Stimulated activated CD4-positive, alpha-beta T cell treated with anti-CD3 and anti-CD28 coated beads, Interleukin-1b, Interleukin-23, amount 100 ng/mL, for 1 hour (primary cell): ENCODE measurements at places on chromosomes 13 and 19.

DNA sequence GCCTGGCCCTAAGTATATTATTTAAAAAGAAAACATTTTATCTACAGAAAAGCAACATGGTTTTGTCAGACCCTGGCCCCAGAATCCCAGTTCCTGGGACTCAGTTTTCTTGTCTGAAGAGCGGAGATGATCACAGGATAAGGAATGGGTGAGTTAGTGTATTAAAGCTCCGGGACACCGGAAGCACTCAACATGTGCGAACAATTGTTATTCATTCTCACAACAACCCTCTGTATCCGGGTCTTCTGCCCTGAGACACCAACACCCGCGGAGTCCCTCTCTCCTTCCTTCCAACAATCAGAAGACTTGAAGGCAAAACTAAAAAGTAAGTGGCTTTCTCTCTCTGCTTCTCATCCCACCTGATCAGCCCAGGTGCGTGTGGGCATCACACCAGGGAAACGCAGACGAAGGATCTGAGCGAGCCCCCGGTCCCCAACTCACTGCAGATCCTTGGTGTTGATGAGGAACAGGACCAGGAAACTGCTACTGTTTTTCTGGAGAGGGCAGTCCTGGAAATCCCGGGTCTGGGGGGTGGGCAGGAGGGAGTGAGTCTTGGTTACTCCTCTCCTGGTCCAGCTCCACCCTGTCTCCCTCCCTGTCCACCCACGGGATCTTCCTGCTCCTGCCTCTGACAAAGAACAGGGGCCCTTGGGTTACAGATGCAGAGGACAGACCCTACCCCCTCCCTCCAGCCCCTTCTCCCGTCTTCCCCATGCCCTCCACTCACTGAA is 2.0 kb downstream of the GPR108 start:
- DNase-seq = no peak

DNA sequence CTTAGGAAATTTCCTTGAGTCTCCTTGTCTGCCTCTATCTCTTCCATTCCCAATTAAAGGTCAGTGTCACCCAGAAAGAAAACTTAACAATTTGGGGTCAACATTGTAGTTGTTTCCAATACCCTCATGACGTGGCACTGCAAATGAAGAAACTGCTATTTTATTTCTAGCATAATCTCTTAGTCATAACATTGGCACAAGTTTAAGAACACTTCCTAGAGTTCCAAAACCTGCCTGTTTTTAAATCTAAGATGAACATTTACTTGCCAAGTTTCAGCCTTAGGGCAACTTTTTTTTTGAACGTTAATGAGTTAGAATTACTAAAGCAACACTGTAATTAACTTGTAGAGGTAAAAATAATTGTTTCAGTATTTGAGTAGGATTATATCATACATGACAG is 108.0 kb downstream of the LMO7 start:
- no peak for DNase-seq

DNA sequence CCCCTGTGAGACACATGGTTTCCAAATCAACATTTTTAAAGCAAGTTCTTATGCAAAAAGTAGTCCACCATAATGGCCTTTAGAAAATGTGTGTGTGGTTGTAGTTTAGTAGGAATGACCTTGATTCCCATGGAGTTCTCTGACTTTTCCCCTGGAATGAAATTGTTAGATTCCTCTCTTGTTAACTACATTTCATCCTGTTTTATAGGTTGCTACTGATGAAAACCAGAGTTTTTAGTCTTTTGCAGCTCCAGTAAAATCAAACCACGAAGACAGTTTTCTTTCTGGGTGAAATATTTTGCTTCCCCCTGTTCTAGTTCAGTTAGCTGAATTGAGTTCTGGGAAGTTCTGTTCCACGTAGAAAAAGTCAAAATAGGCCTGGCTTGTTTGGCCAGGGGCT is 107.7 kb downstream of the RAB20 start:
- DNase-seq = no peak

DNA sequence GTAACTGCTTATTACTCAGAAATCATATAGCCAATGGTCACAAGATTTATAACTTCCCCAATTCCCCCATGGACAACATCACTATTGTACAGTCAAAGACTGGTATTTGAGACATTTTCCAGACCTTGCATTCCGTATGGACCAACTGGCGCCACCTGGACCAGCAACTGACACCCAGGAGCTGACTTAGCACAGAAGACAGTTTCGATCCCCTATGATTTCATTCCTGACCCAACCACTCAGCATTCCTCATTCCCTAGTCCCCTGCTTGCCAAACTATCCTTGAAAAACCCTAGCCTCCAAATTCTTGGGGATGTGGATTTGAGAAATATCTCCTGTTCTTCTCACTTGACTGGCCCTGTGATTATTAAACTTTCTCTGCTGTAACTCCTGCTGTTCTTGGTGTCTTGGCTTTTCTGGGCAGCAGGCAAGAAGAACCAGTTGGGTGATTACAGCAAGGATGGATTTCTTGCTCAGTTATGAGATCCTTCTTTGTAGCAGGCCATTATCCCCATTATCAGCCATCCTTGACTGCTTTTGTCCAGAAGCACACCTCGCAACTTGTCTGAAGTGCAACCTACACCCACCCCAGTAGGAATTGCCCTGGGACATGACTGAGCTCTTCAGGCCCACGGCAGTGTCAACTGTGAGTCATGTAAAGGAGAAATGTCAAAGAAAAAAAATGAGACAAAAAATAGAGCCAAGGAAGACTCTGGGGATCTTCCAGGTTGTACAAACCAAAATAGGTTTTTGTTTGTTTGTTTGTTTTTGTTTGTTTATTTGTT is 13.7 kb upstream of the MAP3K10 start:
- DNase-seq = no peak

GRCh38 chr13:96398486-96398885 is 308.6 kb downstream of the HS6ST3 start:
- DNase-seq = no peak

GRCh38 chr19:44308011-44308410 is 3.2 kb upstream of the ZNF235 start:
- DNase-seq = no peak

DNA sequence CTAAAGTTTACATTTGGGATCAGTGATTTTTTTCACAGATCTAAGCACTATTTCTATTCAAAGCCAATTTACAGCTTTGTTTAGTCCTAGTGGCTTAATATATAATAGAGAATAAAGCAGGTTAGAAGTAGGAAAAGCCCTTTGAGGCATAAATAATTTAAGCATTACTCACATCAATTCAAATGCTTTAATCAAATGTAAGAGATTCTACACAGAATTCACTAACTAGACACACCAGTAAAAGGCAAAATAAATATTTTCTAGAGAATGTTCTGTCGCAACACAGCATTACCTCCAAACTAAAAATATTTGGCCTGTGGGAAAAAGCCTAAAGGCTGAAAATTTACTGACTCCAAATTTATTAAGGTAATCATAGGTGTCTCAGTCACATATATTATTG is 31.3 kb downstream of the KCTD12 start:
- no peak for DNase-seq

GRCh38 chr19:38182536-38183210 is 41.3 kb downstream of the DPF1 start:
- no peak for DNase-seq

GRCh38 chr13:97120346-97120745 is 101.8 kb upstream of the MBNL2 start:
- no peak for DNase-seq

GRCh38 chr13:112940236-112940635 is 28.8 kb upstream of the MCF2L start:
- no peak for DNase-seq

DNA sequence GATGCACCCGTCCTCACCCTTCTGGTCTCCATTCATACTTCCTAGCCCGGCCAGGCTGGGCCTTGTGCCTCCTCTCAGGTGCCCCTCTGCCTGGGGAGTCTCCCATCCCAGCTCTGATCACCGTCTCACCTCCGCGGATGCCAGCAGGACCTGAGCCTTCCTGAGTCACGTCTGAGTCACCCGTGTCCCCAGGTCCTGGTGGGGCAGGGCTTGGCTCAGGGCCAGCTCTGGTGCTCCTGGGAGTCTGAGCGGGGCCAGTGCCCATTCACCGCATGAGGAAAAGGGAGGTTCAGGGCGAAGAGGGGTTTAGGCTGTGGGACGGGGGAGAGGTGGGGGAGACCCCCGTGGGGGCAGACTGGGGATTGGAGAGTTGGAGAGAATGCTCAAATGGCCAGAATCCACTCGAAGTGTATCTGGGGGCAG is 593 bp downstream of the ATP8B3 start:
- peak; percentile 19 for DNase-seq

DNA sequence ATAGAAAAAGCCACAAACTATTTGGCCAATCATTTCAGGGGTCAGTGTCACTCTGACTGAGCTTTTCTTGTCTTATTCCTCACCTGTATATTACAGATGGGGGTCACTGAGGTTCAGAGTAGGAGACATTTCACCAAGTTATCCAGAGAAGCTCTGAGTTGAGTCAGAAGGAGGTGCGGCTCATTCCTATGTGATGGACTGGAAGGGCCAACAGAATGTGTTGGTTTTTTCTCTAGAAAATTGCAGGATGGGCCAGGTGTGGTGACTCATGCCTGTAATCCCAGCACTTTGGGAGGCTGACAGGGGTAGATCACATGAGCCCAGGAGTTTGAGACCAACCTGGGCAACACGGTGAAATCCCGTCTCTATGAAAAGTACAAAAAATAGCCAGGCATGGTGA is 24.5 kb upstream of the ZNF83 start:
- no peak for DNase-seq

GRCh38 chr13:23673354-23673753 is 103.1 kb downstream of the TNFRSF19 start:
- no peak for DNase-seq

GRCh38 chr19:11626252-11626651 is 29.0 kb downstream of the ZNF627 start:
- DNase-seq = no peak

- no peak for DNase-seq
Measured at GRCh38 chr13:112174476-112175110, 107.6 kb downstream of the SOX1 start.

GRCh38 chr19:35013041-35013819 is 13.1 kb downstream of the GRAMD1A start:
- peak; percentile 77 for DNase-seq
